ENCODE measurements at places on chromosomes 13 and 19.

DNA sequence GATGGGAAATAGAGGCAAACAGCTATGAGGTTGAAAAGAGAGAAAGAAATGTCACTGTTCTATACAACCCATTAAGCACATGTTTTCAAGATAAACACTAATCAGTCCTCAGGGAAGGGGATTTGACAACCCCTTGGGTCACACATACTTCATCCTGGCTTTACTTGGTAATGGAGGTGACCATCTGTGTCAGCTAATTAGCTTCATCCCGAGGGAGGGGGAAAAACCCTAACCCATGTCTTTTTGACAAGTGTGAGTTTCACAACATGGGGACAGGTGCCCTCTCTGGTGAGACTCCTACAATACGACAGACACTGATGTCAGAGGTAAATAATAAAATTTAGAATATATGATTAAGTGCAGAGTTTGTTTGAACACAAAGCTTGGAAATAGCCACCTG, 43.1 kb downstream of the ZNF611 start:
- no peak for DNase-seq

DNA sequence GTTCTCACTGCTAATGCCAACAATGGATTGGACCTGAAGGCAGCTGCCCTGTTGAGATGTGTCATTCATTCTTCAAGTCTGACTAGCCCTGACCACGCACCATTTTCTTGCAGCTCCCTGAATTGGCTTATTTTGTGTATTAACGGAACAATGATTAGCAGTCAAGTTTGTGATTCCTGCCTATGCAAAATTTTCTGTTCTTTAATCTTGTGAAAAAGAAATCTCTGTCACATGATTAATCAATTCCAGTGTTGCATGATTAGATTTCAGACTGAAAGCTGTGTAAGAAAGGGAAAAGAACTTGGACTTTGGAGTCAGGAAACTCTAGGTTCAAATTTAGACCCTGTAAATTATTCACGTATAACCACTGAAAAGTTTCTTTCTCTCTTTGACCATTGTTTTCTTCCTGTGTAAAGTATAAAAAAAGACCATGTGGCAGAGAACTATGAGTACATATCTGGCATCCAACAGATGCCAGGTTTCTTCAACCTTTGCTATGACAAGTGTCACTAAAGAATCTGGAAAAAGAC, 64.5 kb upstream of the SLC10A2 start:
- DNase-seq, result no peak

GRCh38 chr19:48102870-48103751, 7.5 kb downstream of the PLA2G4C start:
- peak; percentile 55 for DNase-seq

- DNase-seq, result no peak
Observed at GRCh38 chr13:41674246-41674645, 216.9 kb downstream of the RGCC start.

DNA sequence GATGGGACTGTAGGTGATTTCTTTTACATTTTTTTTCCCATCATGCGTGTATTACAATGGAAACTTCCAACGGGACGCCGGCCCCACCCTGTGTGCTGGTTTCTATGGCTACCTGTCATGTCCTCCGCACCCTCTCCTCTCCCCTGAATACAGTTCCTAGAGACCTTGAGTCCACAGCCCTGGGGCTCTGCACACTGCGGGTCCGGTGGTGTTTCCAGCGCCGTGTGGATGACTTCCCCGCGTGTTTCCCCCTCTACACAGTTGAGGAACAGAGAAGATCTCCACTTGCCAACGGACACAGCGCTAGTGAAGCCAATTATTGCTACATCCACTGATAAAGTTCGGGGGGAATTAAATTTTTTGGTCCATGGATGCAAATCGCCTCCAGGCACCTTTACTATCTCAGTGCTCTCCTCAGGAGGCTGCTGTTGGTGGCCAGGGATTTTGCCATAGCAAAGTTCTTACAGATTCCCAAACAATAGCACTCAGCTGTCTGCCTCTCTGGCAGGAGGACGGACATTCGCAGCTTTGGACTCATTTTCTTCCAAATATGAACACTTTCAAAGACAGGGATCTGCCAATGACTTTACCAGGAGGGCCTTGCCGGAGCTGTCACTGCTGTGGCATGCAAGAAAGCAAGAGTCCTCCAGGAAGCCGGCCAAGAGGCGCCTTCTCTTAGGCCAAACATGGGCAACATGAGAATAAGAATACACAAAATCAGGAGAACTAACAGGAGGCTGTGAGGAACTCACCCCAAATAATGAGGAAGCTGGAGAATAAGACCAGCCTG, 39.3 kb upstream of the GAS6 start:
- DNase-seq, result no peak

DNA sequence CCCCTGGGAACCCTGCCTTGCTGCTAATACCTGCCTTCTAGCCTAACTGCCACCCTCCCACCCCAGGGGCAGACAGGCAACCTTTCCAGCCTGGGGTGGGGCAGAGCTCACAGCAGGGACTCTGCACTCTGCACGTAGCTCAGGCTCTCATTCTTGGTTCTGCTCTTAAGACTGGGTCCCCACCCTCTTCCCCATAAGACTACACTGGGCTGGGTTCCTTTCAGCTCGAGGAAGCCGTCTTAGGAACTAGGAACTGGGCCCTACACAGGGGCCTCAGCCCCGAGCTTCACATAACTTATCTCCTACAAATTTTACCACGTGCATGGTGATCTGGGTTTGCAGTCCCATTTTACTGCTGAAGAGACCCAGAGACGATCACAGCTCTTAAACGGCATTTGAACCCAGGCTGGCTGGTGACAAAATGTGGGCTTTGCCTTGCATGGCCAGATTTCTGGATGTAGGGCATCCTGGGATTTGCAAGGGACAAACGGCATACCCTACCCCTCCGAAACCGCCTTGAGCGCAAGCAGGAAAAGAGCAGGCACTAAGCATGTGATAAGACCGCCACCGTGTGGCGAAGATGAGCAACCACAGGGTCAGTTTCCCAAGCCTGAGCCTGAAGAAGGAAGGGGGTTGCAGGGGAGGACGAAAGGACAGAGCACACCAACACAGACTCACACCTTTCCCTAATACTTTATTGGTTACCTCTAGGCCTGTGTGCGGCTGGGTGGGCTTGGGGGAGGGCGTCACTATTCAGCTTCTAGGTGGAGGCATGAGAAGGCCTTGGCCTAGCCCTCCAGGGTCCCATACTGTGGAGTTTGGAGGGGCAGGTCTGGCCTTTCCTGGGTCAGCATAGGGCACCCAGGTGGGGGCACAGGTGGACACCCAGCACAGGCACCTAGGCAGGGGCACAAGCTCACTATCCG, 5.1 kb downstream of the JUNB start:
- DNase-seq, result peak; percentile 85

DNA sequence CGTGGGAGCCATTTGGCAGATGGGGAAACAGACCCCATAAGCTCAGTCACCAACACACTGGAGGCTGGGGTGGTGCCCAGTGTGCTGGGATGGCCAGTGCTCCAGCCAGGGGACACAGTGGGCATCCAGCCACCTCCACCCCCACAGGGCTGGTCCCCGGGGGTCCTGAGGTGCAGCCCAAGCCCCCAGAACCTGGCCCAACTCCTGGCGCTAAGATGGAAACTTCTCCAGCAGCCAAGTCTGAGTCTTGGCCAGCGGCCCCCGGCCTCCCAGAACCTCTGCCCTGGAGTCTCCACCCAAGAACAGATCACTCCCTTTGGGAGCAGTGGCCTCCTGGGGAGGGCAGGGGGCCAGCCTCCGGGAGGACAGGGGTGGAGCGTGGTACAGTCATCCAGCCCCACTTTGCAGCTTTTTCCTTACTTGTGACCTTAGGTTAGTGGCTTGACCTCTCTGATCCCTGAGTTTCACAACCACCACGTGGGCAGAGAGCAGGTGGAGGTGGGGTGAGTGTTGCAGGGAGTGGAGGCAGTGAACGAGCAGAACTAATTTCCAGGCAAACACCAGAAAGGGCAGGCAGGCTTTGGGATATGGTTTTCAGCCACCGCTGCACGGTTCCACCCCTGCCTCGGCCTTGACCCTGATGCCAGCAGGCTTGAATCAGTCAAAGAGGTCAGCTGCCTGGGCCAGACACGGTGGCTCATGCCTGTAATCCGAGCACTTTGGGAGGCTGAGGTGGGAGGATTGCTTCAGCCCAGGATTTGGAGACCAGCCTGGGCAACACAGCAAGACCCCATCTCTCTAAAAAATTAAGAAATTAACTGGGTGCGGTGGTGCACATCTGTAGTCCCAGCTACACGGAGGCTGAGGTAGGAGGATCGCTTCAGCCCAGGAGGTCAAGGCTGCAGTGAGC, 4.3 kb upstream of the NRTN start:
- DNase-seq, result no peak

DNA sequence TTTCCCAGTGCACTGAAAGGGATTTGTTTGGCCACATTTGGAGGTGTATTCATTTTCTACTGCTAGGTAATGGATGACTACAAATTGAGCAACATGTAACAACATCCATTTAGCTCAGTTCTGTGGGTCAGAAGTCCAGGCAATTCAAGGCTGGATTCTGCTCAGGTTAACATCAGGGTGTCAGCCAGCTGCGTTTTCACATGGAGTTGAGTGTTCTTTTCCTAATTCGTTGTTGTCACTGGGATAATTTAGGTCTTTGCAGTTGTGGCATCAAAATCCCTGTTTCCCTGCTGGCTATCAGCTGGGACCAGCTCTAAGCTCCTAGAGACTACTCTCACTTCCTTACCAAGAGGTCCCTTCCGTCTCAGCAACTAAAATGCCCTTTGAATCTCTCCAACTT, 25.4 kb downstream of the MIR17HG start:
- DNase-seq, result no peak

GRCh38 chr19:343941-344624, 513 bp downstream of the MIER2 start:
- no peak for DNase-seq

- no peak for DNase-seq
Observed at GRCh38 chr19:42474743-42475142, 32.0 kb upstream of the CXCL17 start.

- DNase-seq, result no peak
Observed at GRCh38 chr19:1066748-1067340, at the start of gene ARHGAP45. ARHGAP45 (plus strand) TSS chr19:1067167; CDS start chr19:1067406, 239 bp downstream.

- no peak for DNase-seq
Observed at GRCh38 chr13:98792321-98792720, 39.8 kb upstream of the SLC15A1 start.

DNA sequence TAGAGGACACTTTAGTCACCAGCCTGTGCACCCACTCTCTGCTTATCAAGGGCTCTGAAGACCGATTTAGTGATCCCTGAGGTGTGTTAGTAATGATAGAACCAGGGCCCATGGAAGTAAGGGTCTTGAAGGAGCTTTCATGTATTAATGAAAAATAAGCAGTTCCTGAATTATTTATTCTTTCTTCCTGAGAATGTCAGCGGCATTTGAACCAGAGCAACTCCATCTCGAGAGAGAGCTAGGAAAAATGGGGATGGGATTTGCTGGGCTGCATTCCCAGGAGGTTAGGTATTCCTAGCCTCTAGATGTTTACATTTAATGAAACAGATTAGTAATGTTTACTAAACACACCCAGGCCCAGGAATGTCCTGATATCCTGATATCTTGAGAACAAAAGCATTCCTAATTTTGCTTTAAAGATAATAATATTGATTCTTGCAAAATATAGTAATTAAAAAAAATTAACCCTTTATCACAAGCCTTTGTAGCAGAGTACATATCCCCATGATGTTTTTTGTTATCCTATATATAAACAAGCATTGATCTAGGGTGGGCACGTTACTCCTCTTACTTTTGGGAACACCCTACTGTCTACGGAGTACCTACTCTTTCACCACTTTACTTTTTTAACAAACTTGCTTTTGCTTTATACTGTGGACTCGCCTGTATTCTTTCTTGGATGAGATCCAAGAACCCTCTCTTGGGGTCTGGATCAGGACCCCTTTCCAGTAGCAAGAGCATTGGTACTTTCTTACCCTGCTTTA, 63.1 kb downstream of the COG3 start:
- no peak for DNase-seq

DNA sequence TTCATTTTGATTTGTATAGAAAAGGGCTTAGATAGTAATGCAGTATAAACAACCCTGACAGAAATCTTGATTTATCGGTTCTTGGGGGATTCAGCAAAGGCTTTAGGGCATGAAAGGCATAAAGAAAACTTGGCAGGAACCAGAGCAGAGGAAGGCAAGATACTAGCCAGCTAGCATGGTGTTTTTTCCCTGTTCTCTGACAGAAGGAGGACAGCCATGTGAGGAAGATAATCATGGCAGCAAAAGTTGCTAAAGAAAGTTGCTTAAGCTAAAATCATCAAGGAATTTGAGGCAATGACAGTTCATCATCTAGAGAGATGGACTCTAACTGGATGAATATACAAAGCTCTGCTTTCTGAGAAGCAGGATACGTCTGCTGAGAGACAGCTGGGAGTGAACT, 294.1 kb downstream of the KCNRG start:
- no peak for DNase-seq

GRCh38 chr19:46844067-46844489, 6.6 kb downstream of the AP2S1 start:
- DNase-seq, result peak; percentile 52
